NCI-H345 (cell line): ENCODE measurements at places on chromosomes 5 and 9.

GRCh38 chr9:115235221-115235620 is 117.3 kb upstream of the TNC start:
- no peak for DNase-seq

DNA sequence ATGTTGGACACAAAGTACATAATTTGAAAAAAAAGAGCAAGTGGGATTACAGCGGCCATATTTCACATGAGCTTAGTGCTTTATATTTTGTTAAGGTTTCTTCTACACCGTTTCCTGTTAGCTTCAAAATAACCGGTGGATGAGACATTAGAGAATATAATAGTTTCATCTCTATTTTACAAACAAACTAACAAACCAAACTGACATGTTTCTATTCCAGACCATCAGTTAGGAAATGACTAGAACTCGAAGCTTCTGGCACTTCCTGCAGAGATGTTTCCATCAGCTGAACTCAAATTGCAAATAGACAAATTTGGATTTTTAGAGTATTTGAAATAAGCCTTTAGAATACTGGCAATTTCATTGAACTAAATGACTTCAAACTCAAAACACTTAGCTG is 86.5 kb downstream of the MTRR start:
- no peak for DNase-seq

DNA sequence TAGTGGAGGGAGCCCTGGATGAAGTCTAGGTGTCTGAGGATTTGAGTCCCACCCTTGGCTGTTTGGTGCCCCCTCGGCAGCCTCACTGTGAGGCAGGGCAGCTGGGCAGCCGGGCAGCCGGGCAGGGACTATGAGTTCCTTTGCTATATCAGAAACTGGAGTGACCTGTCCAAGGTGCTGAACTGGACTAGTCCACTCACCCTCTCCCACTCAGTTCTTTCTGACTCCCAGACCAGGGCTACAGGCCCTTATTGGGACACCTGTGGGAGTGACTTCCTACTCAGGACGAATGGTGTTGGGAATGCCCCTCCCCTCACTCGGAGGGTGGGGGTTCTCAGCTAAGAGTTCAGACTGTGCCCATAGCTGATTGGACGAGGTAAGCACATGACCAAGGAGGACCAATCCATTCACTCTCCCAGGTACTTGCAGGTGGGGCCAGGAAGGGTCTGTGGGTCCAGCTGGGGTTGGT is 34.1 kb upstream of the RAPGEF1 start:
- DNase-seq = no peak

DNA sequence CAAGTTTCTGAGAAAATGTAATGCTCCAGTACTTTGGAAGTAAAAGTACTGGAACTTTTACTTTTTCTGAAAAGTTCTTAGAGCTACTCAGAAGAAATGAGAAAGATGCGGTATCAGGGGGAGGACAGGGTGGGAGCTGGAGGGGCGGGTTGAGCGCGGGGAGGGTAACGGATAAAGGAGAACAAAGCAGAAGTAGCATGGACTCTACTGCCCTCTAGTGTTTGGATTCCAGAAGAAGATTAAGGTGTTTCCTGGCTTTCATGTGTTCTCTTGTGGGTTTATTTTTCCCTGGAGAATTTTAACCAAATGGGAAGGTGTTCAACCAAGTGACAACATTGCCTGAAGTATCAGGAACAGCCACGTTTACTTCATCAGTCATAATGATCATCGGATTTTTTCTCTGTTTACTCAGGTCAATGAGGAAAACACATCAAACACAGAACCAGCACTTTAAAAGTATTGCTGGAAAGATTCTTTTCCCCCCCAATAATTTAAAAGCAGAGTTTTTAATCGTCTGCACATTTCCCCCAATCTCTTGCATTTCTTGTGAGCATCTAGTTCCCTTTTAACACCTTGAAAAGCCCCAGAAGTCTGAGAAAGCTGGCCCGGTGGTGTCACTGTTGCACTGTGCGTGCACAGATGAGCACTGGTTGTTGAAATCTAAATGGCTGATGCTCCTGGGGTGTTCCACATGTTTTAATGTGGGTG is 190.6 kb downstream of the MPDZ start:
- DNase-seq = peak; percentile 74

GRCh38 chr9:34520505-34521385 is 2.0 kb downstream of the ENHO start:
- no peak for DNase-seq

- no peak for DNase-seq
These were observed 31.5 kb downstream of the SLC6A3 start for GRCh38 chr5:1413611-1414241.

DNA sequence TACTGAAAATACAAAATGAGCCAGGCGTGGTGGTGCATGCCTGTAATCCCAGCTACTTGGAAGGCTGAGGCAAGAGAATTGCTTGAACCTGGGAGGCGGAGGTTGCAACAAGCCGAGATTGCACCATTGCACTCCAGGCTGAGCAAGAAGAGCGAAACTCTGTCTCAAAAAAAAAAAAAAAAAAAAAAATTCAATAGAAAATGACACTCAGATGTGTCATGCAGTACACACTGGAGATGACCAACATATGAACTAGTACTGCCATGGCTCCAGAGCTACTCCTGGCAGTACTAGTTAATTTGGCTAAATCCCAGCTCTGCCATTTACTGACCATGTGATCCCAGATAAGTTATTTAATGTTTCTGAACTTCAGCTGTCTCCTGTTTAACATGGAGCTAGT is 7.3 kb downstream of the ATOX1 start:
- no peak for DNase-seq

DNA sequence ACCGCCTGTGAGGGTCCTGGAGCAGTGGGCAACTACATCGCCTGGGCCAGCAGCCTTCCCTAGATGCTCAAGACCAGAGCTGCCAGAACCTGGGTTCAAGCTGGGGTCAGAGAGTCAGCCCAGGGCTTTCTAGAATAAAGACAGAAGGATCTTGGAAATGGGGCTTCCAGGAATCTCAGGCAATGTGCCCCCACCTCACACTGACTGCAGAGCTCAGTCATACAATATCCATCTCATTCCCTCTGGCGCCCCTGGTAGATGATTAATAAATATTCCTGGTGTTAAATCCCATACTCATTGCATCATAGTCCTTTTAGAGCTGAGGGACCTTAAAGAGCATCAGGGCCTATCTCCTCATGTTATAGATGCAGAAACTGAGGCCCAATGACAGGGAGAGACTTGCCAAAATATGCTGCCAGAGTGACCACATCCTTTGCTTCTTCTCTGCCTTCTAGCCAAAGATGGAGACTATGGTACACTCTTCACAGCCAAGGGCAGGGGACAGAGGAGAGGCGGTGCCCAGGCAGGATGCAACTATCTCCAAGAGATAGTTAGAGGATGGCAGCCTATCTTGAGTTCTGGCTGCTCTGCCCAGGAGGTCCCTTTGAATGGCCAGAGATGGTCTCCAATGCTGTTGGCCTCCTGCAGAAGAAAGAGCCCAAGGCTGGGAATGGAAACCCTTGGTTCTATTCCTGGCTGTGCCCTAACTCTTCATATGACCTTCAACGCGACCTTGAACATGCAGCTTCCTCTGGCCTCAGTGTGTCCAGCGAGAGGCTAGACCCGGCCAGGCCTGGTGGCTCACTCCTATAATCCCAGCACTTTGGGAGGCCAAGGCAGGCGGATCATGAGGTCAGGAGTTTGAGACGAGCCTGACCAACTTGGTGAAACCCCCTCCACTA is 36.2 kb upstream of the IL17B start:
- DNase-seq = no peak

DNA sequence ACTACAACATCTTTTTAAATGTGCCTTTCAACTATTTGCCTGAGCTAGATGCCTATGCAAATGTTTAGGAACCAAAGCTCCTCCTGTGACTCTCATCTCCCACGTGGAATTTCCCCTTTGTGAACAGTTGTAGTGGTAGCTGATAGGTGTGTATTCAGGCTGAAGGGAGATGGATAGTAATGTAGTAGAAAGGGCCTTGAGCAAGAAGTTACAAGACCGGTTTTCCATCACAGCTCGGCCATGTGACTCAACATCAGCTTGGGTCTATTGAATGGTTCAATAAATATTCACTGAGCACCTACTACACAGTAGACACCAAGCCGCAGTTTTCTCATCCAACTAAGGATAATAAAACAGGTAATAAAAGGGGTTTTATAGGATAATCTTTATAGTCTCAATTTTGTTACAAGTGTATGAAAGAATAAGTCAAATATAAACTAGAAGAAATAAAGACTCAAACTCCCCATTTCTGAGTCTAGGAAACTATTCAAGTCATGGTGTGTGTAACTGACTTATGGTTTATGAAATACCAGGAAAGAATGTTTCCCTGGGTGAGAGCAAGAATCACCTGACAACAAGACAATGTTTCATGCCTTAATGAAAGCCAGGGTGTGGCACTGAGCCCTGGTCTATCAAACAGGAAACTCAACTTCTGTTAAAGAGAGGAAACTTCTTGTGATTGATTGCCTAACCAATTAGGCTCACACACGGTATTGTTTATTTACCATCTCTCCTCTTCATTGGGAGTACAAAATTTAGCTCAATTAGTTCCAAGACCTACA is 187.1 kb upstream of the SPEF2 start:
- DNase-seq = no peak
